CD4-positive, alpha-beta T cell treated with Interleukin-12 subunit alpha and Interleukin-12 subunit beta, for 1 hour (primary cell): ENCODE measurements at places on chromosomes 7 and 10.

GRCh38 chr10:132347211-132347930 lies 15.4 kb downstream of the LRRC27 start:
- no peak for DNase-seq

- DNase-seq = no peak
These were observed 3.8 kb downstream of the HTR5A start for GRCh38 chr7:155073922-155074321.

- DNase-seq = no peak
These were observed 63.7 kb upstream of the IL6 start for GRCh38 chr7:22663357-22663718.

DNA sequence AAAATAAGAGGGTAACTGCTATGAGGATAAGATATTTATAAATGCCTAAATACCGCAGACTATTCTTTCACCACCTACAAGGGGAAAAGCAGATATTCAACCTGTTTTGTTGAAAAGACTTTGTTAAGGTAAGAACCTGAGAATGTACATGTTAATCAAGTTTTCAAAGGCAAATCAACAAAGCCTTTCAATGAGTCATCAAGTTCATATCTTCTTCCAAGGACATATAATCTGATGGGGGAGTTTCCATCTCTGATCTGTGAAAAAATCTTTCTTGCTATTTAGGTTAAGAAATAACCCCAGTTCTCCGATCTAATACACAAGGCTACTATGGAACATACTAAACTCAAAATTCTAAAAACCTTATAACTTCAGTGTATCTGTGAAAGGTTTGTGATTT lies 40.0 kb upstream of the ANLN start:
- no peak for DNase-seq

DNA sequence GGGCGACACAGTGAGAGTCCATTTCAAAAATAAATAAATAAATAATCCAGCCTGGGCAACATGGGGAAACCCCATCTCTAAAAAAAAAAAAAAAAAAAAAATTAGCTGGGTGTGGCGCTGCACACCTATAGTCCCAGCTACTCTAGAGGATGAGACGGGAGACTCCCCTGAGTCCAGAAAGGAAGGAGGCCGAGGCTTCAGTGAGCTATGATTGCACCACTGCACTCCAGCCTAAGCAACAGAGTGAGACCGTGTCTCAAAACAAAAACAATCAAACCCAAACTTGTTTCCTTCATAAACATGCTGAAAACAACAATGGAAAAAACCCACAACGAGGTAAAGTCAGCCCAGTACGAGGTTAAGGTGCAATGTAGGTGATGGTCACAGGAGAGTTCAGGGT lies 1.2 kb downstream of the COX19 start:
- DNase-seq = no peak

DNA sequence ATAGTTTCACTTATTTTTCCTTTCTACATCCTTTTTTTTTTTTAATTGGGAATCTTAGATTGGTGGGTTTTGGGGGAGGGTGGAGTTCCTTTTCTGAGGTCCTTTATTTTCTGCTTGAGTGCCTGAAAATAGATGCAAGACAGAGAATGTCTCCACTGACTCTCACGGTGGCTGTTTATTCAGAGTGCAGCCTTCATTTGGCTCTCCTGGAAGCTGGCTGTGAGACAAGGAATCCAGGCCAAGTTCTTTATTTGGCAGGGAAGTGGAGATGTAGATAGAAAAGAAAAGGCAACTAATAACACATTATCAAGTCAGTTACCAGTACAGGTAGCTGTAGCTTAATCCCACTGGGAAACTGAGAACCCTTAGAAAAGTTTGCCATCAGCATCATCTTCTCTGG lies 118.6 kb downstream of the CNTNAP2 start:
- no peak for DNase-seq

DNA sequence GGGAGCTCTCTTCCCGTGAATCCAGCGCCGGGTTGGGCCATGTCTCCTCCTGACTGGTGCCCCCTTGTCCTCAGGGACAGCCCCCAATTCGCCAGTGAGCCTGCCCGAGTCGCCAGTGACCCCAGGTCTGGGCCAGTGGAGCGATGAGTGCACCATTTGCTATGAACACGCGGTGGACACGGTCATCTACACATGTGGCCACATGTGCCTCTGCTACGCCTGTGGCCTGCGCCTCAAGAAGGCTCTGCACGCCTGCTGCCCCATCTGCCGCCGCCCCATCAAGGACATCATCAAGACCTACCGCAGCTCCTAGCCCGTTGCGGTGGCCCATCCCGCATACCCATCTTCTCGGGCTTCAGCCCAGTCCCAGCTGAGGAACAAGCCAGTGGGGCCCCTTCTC lies 96.6 kb downstream of the NEURL1 start:
- DNase-seq = no peak

GRCh38 chr10:6204063-6204340 lies 1.3 kb downstream of the PFKFB3 start:
- peak; percentile 39 for DNase-seq

- no peak for DNase-seq
These were observed 315.8 kb downstream of the KCNMA1 start for GRCh38 chr10:77321838-77322237.

- DNase-seq = no peak
These were observed 107.0 kb upstream of the RET start for GRCh38 chr10:42969909-42970308.

- DNase-seq = no peak
These were observed 33.0 kb downstream of the UCMA start for GRCh38 chr10:13201132-13201531.

GRCh38 chr7:20791538-20792434 lies 5.1 kb upstream of the SP8 start:
- DNase-seq = no peak

DNA sequence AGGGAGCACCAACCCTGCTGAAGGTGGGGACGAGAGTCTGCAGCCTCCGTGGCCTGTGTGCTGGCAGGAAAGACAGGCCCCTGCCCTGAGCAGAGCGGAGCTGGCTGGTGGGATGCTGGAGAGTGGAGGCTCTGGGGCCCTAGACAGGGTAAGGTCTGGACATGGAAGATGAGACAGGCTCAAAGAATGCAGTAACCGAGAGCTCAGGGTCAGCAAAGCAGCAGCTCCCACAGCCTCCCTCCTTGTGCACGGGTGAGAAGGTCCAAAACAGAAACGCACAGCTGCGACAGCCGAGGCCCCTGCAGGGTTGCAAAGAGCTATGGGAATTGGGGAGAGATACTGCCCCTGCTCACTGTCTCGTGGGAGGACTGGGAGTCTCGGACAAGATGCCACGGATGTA lies 80.5 kb downstream of the TNS3 start:
- no peak for DNase-seq

- DNase-seq = no peak
These were observed 12.0 kb upstream of the KCNMA1 start for GRCh38 chr10:77649333-77650331.

DNA sequence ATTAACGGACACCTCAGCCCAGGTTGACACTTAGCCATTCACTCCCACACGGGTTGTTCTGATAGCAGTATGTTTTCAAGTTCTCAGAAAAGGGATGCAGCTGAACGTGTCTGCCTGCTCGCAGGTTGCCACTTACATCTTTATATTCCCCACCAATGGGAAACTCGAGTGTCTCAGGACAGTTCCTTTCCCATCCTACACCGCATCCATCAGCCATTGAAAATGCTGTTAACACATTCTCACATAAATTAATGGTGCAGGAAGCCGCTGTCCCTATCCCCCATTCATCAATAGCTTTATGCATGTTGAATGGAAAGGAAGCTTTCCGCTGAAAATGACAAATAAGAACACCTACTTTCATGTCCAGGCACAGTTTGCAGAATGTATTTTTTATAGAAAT lies 1.7 kb upstream of the FGFR2 start:
- no peak for DNase-seq

DNA sequence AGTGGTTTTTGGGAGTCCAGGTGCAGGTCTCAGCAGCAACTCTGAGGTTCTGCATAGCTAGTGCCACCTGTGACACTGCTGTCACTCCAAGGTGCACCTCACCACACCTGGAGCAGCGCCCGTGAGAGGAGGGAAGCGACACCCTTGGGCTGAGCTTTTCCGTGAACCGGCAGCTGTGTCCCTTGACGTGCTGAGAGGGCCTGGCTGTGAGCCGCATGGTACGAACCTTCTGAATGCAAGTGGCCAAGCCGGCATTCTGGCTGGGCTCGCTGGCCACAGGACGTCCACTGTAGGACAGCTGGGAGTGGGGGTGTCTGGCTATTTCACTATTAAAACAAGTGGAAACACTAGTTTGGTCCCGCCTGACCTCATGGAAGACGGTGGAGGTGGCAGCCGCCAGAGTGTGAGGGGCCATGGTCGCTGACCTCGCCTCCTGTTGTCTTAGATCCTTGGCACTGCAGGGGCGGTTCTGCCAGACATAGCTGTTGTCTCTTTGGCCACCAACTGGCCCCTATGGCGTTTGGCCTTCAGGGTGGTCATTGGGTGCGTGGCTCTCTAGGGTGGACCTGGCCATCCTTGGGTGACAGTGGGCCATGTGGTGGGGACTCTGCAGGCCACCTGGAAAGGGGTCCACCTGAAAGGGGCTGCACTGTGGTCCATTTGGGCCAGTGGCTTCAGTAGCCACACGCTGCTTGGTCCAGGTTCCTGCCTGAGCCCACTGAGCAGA lies 12.9 kb downstream of the INPP5A start:
- no peak for DNase-seq

GRCh38 chr7:85030893-85031292 lies 156.0 kb downstream of the SEMA3D start:
- no peak for DNase-seq

- no peak for DNase-seq
These were observed 200.5 kb upstream of the KIAA1217 start for GRCh38 chr10:24008164-24009091.

DNA sequence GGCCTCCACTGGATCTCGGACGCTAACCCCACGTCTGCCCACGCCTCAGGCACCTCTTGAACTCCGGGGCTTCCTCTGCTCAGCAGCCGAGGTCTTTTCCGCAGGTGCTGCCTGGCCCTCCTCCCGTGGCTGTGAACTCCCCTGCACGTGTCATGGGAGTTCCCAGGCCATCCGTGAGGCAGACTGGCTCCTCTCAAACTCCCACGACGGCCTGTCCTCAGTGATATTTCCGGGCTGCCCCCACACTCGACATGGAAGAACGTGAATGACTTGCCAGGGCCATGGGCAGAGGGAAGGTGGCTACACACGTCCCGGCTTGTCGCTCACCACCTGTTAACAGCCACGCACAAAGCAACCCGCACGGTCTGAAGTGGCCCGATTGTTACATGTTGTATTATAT lies 110.9 kb downstream of the ADARB2 start:
- no peak for DNase-seq

DNA sequence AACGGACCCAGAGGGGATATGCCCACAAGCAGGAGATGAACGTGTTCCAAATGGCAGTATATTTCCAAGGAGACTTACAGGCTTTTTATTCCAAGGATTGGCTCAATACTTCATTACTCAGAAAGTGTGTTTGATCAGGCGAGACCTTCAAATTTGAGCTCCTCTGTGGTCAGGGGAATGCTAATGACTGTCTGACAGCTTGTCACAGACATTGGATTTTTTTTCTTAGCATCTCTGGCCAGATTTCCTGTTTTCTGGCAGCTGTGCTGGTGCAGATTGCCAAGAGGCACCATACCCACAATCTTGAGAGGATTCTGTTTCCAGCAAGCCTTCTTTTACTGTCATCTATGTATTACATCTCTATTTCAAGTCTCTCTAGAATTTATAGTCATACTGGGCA lies 93.8 kb downstream of the C1GALT1 start:
- no peak for DNase-seq

- DNase-seq = no peak
These were observed 205.0 kb downstream of the ABCA13 start for GRCh38 chr7:48376263-48376662.

- peak; percentile 43 for DNase-seq
These were observed 51.3 kb upstream of the KLF6 start for GRCh38 chr10:3836222-3836820.

- DNase-seq = no peak
These were observed 57.4 kb downstream of the ADRB1 start for GRCh38 chr10:114100848-114101741.

DNA sequence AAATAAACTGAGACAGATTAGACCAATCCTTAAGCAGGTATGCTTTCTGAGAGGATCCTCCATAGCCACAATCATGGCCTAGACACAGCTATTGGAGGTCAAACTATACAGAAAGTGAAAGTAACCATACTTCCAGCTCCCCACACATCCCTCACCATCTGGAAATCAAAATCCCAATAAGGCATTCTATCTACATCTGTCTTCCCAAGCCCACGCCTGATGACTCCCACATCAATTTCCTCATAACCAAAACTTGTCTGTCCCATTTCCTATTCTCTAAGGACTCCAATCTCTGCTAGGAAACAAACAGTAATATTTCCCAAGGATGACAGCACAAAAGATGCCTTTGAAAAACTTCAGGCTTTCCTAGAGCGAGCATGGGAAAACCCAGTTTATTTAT lies 247.3 kb upstream of the HPS1 start:
- no peak for DNase-seq

- DNase-seq = no peak
These were observed 128.4 kb downstream of the BICC1 start for GRCh38 chr10:58641095-58641531.

- DNase-seq = no peak
These were observed 23.6 kb upstream of the SEMA3C start for GRCh38 chr7:80942261-80943041.

DNA sequence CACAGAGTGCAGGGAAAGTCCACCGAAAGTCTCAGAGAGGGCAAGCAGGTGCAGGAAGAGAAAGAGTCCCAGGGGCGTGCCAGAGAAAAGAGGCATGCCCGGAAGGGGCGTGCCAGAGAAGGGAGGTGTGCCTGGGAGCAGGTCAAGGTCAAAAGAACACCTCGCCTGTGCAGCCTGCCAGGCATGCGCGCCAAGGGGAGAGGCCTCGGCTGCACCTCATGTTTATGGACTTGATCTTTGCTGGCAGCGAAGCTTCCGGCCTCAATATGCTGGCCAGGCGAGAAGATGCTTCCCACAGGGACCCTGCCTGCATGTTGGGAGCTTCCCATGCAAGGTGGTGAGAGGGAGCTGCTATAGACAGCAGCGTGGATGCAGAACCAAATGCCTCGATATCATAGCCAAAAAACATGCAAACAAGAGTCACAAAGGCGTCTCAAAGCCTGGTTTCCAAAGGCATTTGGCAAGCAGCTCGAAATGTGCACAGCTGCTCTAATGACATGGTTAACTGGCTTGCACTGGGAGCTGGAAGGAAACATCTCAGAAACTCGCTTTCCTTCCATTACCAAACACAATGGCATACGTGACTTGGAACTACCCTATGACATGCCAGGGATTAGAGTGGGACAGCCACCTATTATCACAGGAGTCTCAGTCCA lies 192.5 kb upstream of the PPP2R2D start:
- no peak for DNase-seq

DNA sequence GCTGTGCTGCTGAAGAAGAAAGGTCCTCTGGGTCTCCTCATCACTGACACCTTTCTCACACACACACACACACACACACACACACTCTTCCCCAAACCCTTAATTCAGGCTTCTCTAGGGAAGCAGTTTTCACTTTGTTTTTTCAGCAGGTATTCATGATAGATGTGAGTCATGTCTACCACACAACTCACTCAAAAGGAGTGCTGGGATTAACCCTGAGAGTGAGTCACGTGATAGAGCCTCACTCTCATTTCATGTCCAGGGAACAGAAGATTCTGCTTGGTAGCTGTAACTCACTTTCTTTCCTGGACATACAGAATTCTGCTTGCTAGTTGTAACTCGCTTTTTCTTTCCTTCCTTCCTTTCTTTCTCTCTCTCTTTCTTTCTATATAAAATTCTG lies 45.4 kb downstream of the VIM start:
- DNase-seq = no peak

- DNase-seq = no peak
These were observed 68.6 kb downstream of the HBP1 start for GRCh38 chr7:107237451-107237850.

GRCh38 chr7:2841907-2842306 lies 2.2 kb downstream of the GNA12 start:
- DNase-seq = no peak
